ENCODE measurements at places on chromosomes 3 and 15. TPM values are rescaled to one million over a fixed set of nuclear protein-coding genes. Genes with fewer than 3 reads are reported as not detected.

GRCh38 chr3:156817646-156818272 is 8.4 kb upstream of the LEKR1 start:
- peak overlapping the region; percentile 82 for H3K27ac ChIP-seq
- no peak overlapping the region for H3K4me3 ChIP-seq
- H3K27me3 ChIP-seq = no peaks in the 10 kb centered on the region
- peaks cover 17% of the 10 kb centered on the region for H3K4me1 ChIP-seq
- no peak for DNase-seq

GRCh38 chr3:14377838-14378169 is 24.6 kb upstream of the SLC6A6 start:
- DNase-seq = no peak
- no peak overlapping the region for H3K4me3 ChIP-seq
- no peaks in the 10 kb centered on the region for H3K27me3 ChIP-seq
- H3K27ac ChIP-seq = peak overlapping the region; percentile 82
- peaks cover 6% of the 10 kb centered on the region for H3K4me1 ChIP-seq

DNA sequence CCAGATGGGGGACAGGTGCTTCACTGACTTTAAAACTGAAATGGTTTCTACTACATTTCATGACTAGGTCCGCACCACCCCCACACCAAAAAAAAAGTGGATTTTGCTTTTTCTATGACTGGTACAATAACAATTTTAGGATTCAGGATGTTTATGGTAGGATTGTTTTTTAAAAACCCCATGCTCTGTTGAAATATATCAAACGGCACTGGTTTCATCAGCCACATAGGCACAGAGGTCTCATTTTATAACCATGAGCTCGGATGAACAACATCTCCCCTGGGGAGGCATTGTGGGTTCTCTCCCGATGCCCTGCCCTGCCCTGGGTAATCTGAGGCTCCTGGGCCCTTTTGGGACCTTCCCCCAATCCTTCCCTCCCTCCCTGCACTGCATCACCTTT is 202.7 kb upstream of the KBTBD8 start:
- H3K4me1 ChIP-seq = no peaks in the 10 kb centered on the region
- H3K27me3 ChIP-seq = no peaks in the 10 kb centered on the region
- no peaks in the 10 kb centered on the region for H3K36me3 ChIP-seq
- H3K4me3 ChIP-seq = no peak overlapping the region
- DNase-seq = no peak

DNA sequence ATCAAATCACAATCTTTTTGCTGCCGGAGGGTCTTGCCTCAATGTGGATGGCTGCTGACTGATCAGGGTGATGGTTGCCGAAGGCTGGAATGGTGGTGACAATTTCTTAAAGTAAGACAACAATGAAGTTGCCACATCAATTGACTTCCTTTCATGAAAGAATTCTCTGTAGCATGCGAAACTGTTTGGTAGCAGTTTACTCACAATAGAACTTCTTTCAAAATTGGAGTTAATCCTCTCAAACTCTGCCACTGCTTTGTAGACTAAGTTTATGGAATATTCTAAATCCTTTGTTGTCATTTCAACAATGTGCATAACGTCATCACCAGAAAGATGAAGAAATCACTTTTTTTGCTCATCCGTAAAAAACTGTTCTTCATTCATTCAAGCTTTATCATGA is 65.8 kb downstream of the B3GNT5 start:
- H3K4me3 ChIP-seq = no peak overlapping the region
- no peak for DNase-seq
- H3K27ac ChIP-seq = no peak overlapping the region
- H3K4me1 ChIP-seq = no peaks in the 10 kb centered on the region
- H3K27me3 ChIP-seq = no peaks in the 10 kb centered on the region

DNA sequence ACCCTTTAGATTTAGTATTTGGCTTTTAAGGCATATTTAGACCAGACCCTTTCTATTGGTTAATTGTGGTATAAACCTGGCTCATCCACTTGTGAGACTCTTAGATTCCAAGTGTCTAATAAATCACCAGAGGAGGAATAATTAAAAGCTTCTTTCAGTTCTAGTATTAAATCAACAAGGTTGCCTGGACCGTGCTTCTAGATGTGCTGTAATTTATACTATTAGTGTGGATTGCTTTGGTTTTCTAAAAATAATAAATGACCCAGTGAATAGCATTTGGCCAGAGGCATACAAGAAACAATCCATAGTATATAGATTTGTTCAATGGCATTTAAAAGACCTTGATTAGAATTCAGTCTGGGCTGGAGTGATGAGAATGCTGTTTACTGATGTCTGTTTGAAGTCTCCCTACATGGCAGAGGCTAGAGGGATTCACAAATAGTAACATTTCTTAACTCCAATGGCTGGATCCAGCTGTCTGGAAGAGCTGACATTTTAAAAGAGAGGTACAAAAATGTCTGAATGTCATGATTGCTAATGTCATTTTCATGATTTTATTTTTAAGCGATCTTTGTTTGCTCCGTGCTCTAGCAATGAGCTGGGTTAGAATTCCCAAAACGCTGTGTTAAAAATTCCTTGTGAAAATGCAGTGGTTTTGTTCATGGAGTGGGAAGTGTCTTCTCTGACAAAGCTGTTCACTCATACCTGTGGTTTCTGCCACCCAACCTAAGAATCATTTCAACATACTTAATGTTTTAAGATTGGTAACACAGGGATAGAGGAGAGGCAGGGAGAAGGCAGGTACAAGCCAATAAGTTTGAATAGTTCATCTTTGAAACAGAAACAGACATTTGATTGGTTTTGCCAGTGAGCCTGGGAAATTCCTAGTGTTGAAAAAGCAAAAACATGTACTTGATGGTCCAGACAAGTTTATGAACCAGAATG is 89.9 kb downstream of the RBMS3 start:
- no peaks in the 10 kb centered on the region for H3K4me1 ChIP-seq
- H3K4me3 ChIP-seq = no peak overlapping the region
- H3K36me3 ChIP-seq = no peaks in the 10 kb centered on the region
- H3K27ac ChIP-seq = no peak overlapping the region

DNA sequence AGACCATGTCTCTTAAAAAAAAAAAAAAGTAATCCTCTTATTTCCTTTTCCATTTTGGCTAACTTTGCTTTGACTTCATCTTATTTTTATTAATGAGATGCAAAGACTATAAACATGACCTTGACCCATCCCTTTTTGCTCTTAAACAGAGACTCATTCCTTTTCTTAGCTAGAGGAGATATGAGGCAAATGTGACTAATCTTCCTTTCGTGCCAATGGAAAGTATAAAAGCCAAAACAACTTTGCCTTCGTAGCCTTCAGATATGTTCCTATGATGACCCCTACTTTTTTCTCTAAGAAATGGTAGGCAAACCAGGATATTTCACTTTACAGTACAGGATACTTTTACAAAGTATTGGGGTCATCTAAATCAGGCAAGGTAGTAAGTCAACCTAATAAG is 36.9 kb upstream of the GOLGB1 start:
- H3K27me3 ChIP-seq = no peaks in the 10 kb centered on the region
- no peaks in the 10 kb centered on the region for H3K4me1 ChIP-seq
- H3K36me3 ChIP-seq = peaks cover 61% of the 10 kb centered on the region
- DNase-seq = no peak
- H3K27ac ChIP-seq = no peak overlapping the region

DNA sequence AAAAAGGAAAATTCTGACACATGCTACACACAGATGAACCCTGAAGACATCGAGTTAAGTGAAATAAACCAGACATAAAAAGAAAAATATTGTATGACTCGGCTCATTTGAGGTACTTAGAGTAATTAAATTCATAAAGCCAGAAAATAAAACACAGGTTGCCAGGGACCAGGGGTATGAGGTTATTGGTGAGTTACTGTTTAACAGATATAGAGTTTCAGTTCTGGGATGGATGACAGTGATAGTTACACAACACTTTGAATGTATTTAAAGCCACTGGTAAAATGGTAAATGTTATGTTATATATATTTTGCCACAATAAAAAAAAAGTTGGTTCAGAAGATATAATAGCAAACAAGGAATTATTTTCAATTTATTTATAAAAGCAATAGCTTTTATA is 436.1 kb upstream of the WNT5A start:
- H3K36me3 ChIP-seq = no peaks in the 10 kb centered on the region
- H3K27me3 ChIP-seq = no peaks in the 10 kb centered on the region
- H3K4me1 ChIP-seq = no peaks in the 10 kb centered on the region
- no peak overlapping the region for H3K4me3 ChIP-seq

GRCh38 chr3:42247576-42248027 is 18.4 kb downstream of the CCK start:
- H3K27ac ChIP-seq = no peak overlapping the region
- no peak overlapping the region for H3K4me3 ChIP-seq
- no peaks in the 10 kb centered on the region for H3K4me1 ChIP-seq

- H3K4me1 ChIP-seq = no peaks in the 10 kb centered on the region
- H3K36me3 ChIP-seq = no peaks in the 10 kb centered on the region
- H3K4me3 ChIP-seq = no peak overlapping the region
- no peaks in the 10 kb centered on the region for H3K27me3 ChIP-seq
- DNase-seq = no peak
Measured at GRCh38 chr3:106206146-106206545, 337.3 kb upstream of the CBLB start.

GRCh38 chr15:56667517-56667916 is 65.8 kb downstream of the ZNF280D start:
- H3K4me3 ChIP-seq = no peak overlapping the region
- H3K4me1 ChIP-seq = no peaks in the 10 kb centered on the region
- peak; percentile 23 for DNase-seq
- no peak overlapping the region for H3K27ac ChIP-seq
- H3K36me3 ChIP-seq = no peaks in the 10 kb centered on the region

GRCh38 chr3:157237886-157238285 is 77.9 kb upstream of the CCNL1 start:
- H3K4me1 ChIP-seq = peaks cover 5% of the 10 kb centered on the region
- DNase-seq = no peak
- no peak overlapping the region for H3K4me3 ChIP-seq
- no peak overlapping the region for H3K27ac ChIP-seq
- H3K36me3 ChIP-seq = no peaks in the 10 kb centered on the region
- no peaks in the 10 kb centered on the region for H3K27me3 ChIP-seq

GRCh38 chr15:72614810-72615532 is 39.5 kb upstream of the GOLGA6B start:
- no peaks in the 10 kb centered on the region for H3K27me3 ChIP-seq
- no peak overlapping the region for H3K27ac ChIP-seq
- no peak for DNase-seq
- H3K4me3 ChIP-seq = no peak overlapping the region
- no peaks in the 10 kb centered on the region for H3K4me1 ChIP-seq

DNA sequence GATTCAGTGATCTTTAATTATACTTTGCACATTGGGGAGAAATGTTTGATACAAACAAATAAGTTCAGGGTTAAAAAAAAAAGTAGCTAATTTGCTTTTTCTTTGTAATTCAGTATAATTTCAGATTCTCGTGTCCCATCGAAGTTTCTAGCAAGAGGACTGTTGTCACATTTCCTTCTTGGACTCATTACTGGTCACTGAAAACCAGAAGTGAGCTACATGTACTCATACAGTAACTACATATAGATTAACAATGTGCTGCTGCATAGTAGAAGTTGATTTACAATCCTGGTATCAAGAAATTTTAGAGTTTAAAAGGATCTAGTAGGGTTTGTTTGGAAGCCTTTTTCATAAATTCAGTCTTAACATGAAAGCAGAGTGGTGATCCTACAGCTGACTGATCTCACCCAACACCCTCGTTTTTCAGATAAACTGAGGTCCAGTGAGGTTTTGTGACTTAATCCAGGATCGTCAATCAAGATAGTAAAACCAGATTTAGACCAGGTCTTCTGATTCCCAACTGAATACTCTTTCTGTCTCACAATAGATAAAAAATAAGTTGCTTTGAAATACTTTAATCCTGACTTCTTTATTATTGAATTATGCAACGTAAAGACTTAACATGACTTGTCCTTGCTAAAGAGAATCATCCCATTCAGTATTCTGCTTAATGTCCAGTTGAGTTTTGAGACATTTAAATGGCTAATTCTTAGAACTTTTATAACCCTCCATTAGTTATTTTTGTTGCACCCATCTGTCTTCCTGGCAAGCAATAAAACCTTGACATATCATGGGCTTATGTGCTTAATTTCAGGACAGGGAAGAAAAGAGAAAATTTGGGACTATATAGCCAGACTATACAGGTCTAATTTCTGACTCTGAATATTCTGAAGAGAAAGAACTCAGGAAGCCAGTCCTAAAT is 2.8 kb downstream of the SEC62 start:
- H3K4me3 ChIP-seq = no peak overlapping the region
- no peaks in the 10 kb centered on the region for H3K27me3 ChIP-seq
- H3K27ac ChIP-seq = no peak overlapping the region
- H3K36me3 ChIP-seq = no peaks in the 10 kb centered on the region

GRCh38 chr3:83946554-83946953 is 1012.2 kb upstream of the CADM2 start:
- H3K36me3 ChIP-seq = no peaks in the 10 kb centered on the region
- H3K4me1 ChIP-seq = no peaks in the 10 kb centered on the region
- no peak for DNase-seq
- H3K4me3 ChIP-seq = no peak overlapping the region

- H3K4me3 ChIP-seq = no peak overlapping the region
- no peaks in the 10 kb centered on the region for H3K27me3 ChIP-seq
- no peak overlapping the region for H3K27ac ChIP-seq
- DNase-seq = no peak
- H3K36me3 ChIP-seq = peaks cover 9% of the 10 kb centered on the region
Measured at GRCh38 chr3:48047841-48048464, 31.7 kb upstream of the MAP4 start.

DNA sequence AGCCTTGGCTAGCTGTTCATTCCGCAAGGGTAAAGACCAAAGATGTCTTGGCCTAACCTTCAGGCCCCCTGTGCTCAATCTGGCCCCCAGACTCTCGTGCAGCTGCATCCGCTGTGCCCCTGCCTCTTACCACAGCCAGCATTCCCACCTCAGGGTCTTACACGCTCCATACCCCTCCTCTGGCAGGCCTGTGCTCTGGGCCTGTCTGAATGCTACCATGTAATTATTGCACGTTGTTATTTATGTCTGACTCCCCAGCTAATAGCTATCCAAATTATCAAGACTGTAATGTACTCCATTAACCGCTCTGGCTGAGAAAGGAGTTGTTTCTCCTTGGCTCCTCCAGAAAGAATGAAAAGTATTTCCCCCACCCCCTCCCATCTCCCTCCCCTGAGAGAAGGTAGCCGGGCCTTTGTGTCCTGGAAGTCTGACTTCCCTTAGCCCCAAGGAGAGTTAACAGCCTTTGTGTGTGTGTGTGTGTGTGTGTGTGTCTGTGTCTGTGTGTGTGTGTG is 54.5 kb upstream of the UBE2E1 start:
- DNase-seq = no peak
- no peaks in the 10 kb centered on the region for H3K36me3 ChIP-seq
- no peak overlapping the region for H3K27ac ChIP-seq
- no peaks in the 10 kb centered on the region for H3K27me3 ChIP-seq

Gene SLC28A2
- total RNA-seq = not detected

Gene CCR1
- total RNA-seq = 9.4 TPM

Gene LYSMD2
- total RNA-seq = 13.6 TPM

Gene GRAMD2A
- total RNA-seq = 52.4 TPM

Gene WWTR1
- 117 TPM for total RNA-seq

Measured in upper lobe of left lung (tissue), 6 donors.